ENCODE measurements at places on chromosomes 5 and 9. TPM values are rescaled to one million over a fixed set of nuclear protein-coding genes. Genes with fewer than 3 reads are reported as not detected.

Gene AGXT2
- not detected for total RNA-seq

DNA sequence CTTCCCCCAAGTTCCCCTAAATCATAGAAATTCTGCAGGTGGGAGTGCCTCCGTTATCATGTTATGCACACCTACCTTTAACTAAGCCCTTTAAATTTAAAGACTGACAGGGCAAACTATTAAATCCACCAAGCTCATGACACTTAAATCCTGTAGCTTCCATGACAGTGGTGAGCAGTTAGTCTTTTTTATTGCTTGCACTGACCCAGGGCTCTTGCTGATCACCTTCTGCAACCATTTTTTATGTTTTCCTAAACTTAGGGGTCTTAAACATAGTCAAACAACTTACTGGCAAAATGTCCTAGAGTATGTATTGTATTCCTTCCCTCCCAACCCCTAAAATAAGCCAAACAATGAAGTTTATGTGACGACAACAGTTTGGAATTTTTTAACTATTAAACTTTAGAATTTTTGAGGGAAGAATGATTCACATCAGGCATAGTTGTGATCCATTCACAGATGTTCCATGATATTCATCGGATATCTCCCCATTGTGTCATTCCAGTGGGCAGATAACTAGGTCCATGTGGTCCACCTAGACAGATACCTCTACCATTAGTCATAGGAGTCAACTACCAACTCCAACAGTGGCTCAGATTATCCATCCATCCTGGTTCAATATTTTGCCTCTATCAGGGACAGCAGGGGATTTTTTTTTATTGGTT is 283.1 kb downstream of the ADAMTS6 start:
- no peak for DNase-seq

DNA sequence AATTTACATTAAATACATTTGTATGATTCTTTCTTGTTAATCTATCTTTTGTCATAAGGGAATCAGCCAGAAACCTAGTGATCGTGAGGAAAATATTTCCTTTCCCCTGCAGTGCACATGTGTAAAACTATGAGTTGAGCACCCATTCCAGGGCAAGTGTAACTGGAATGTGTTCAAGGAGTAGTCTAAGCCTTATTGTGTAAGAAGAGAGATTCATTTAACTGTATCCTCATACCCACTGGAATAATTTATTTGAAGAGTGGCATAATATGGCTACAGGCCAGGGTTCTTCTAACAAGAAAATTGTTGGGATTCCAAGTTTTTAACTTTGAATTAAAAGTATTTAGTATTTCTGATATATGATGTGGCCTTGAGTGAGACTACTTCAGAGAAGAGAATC is 1692.7 kb downstream of the EFNA5 start:
- DNase-seq: no peak

DNA sequence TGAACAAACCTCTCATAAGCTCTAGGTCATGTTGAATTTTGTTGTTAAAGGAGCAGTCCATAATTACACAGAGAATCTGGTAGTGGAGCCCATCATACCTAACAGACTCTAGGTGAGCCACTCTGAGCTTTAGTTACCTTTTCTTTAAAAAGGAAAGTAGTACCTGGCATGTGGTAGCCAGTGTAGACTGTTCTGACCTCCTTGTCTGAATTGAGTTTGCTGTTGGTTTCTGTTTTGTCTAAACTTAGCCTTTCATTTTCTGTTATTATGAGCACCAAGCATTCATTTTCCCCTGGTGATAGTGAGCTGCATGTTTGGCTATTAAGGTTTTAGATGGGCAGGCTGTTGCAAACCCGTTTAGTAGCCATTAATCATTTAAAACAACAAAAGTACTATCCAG is 112.2 kb downstream of the MAST4 start:
- no peak for DNase-seq

- DNase-seq: no peak
These were observed 38.1 kb upstream of the SPATA31D4 start for GRCh38 chr9:81890104-81890503.

DNA sequence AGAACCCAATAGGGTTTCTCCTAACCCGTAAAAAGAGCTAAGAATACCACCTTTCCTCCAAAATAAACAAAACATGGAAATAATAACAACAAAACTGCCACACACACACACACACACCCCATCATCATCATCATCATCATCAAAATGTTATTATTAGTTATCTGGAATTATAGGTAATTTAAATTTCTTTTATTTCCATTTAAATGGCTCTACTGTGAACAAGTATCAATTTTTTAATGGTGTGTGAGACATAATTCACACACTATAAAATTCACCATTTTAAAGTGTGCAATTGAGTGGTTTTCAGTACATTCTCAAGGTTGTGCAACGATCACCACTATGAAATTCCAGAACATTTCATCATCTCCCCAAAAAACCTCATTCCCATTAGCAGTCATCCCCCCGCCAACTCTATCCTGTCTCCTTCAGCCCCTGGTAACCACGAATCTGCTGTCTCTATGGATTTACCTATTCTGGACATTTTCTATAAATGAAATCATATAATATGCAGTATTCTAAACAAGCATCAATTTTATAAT is 172.7 kb downstream of the ROR2 start:
- no peak for DNase-seq

Gene NIPAL4
- not detected for total RNA-seq

DNA sequence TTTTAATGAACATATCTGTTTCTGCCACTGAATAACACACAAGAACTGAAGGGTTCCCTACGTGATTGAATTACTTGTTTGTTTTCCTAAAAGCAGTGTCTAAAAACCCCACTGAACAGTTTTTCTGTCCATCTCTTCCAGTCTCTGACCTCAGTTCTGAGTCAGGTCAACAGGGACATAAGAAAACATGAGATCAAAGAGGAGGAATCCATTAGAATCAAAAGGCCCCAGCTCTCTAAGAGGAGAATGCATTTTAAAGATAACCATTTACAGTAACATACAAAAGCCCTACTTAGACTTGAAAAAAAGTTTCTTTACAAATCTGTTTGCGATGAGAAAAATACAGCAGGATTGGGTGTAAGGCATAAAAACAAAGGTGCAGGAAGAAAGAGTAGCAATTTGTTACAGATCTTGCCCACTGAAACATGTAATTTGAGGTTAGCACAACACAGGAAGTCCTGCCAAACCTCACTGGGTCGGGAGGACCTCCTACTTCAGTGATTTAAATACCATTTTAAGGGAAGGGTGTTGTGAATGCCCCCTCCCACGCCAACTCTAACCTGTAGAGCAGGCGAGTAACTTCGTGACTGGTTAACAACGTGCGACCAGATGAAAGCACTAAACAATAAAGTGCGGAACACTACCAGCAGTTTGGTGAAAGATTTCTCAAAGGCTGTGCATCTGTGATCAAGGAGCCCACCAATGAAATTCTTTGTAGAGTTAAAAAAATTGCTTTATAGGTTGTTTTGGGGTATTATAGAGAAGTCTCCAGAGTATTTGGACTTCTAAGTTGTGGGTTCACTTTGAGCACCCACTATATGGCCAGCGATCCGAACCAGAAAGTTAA is 1.3 kb downstream of the QSOX2 start:
- DNase-seq: no peak

DNA sequence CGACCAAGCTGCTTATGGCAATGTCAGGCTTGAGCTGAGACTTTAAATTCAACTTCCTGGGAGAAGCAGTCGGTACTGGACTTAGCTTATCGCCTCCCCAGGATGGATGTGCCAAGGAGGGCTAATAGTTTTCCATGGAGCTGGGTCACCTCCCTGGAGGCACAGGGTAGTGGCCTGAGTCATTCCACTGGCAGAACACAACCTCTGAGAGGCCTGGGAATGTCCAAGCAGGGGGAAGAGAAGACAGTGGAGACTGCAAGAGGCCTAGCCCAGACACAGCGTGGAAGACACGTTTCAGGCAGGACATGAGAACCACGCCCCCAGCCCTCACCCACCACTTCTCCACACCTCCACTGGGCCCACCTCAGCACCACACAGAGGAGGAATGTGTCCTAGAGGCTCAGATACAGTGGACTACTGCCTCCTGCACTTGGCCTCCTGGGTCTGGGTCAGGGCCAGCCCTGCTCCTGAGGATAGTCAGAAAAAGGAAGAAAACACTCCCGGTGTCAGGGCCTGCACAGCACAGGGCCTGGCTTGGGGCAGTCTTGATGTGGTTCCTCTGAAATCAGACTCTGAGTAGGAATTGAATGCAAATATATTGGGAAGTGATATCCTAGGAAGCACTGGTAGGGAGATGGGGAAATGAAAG is 171.8 kb downstream of the FSTL4 start:
- no peak for DNase-seq

Gene PTPRD
- 18.0 TPM for total RNA-seq

Gene NKD2
- 17.1 TPM for total RNA-seq
